Stimulated activated naive CD8-positive, alpha-beta T cell treated with anti-CD3 and anti-CD28 coated beads, Interleukin-15, amount 100 ng/mL, for 72 hours (primary cell): ENCODE measurements at places on chromosomes 12 and 14.

GRCh38 chr14:96573473-96574100, 71.4 kb downstream of the PAPOLA start:
- DNase-seq, result no peak

GRCh38 chr14:34843011-34843554, 32.1 kb downstream of the BAZ1A start:
- peak; percentile 26 for DNase-seq

DNA sequence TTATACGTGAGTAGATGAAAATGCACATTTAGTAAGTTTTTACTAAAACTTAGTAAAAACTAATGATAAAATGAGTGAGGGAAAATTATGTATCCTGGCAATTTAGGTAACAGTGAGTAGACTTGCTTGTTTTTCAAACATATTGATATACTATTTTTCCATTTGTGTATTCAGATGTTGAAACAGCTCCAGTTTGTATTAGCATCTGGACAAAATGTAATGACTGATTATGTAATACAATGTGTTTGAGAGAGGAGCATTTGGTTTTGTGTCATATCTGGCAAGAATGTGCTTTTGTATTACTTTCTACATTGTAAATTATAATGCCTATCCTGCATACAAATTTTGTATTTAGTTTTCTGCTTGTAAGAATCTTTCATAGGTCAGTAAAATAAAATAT, 5.6 kb downstream of the CNOT2 start:
- DNase-seq, result no peak

- no peak for DNase-seq
Measured at GRCh38 chr12:43111608-43112007, 440.4 kb downstream of the ADAMTS20 start.

GRCh38 chr12:28130625-28131598, 59.3 kb upstream of the CCDC91 start:
- no peak for DNase-seq

GRCh38 chr12:92503029-92503931, 199.5 kb upstream of the PLEKHG7 start:
- peak; percentile 61 for DNase-seq

DNA sequence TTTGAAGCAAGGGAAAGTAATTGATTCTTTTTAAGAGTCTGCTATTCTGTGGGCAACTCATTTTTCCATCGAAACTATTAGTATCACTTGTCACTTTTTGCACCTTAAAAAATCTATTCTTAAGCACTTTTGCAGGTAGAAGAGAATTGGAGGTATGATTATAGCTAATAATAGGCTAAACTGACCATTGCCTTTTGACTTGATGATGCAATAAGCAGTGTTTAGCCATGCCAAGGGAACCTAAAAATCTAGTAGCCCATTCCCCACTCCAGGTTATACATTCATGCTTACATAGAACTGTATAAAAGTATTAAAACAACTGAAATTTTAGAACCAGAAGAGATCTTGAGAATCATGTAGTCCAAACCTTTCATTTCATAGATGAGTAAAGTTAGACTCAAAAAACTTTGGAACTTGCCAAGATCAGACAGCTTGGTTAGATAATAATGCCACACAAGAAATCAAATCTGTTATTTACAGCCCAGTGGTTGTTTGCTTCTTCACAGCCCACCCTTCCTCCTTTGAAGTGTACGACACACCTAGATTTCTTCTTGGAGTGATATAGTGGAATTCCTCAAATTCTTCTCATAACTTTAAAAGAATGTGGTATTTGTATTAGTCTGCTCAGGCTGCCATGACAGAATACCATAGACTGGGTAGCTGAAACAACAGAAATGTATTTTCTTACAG, 21.7 kb upstream of the GARIN2 start:
- DNase-seq, result no peak

GRCh38 chr12:48883305-48884161, 17.9 kb upstream of the RND1 start:
- no peak for DNase-seq

DNA sequence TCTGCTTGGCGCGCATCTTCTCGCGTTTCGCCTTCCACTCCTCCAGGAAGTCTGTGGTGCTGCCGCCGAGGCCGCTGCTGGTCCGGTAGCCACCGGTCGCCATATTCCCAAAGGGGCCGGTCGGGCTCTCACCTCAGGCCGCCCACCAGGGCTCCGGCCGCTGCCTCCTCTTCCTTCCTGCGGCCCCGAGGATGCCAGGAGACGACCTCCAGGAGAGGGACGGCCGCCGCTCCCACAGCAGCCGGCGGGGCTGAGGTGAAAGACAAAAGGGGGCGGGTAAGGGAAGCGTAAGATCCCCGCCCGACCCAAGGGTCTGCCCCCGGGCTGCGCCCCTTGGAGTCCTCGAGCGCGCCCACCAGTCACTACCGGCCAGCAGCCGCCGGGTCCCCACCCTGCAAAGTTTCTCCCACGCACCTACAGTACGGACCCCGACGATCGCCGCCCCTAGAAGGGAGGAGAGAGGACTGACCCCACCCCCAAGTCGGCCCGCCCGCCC, 574 bp downstream of the PAWR start:
- peak; percentile 15 for DNase-seq

GRCh38 chr14:21860172-21860571, 186.6 kb upstream of the OR4E1 start:
- DNase-seq, result peak; percentile 32

- no peak for DNase-seq
Measured at GRCh38 chr12:81809113-81809777, 50.1 kb upstream of the PPFIA2 start.

DNA sequence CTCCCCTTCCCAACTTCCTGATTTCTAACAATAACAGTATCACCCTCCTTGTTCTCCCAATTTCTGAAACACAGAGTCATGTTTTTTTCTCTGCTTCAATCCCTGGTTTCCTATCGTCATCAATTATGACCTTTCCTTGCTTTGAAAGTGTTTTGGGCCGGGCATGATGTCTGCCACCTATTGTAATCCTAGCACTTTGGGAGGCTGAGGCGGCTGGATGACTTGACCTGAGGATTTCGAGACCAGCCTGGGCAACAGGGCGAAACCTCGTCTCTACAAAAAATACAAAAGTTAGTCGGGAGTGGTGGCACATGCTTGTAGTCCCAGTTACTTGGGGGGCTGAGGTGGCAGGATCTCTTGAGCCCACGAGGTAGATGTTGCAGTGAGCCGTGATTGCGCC, 12.6 kb upstream of the GPR162 start:
- DNase-seq, result no peak

DNA sequence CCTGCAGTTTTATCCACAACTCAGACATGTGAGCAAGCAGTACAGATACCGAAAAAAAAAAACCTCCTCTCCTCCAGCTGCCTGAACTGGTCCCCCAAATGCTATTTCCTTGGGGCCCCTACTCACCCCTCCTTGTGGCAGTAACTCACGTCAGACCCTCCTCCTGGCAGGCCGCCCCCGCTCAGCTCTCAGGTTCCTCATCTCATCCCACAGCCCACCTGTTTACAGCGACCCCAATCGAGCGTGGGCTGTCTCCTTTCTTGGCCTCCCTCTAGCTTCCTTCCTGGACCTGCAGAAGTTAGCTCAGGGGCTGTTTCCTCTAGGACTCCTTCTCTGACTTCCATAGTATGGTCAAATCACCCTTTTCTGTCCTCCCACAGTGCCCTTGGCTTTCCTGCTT, 455.3 kb downstream of the BCL11B start:
- peak; percentile 13 for DNase-seq

GRCh38 chr12:129193263-129193871, 340.1 kb downstream of the GLT1D1 start:
- no peak for DNase-seq

DNA sequence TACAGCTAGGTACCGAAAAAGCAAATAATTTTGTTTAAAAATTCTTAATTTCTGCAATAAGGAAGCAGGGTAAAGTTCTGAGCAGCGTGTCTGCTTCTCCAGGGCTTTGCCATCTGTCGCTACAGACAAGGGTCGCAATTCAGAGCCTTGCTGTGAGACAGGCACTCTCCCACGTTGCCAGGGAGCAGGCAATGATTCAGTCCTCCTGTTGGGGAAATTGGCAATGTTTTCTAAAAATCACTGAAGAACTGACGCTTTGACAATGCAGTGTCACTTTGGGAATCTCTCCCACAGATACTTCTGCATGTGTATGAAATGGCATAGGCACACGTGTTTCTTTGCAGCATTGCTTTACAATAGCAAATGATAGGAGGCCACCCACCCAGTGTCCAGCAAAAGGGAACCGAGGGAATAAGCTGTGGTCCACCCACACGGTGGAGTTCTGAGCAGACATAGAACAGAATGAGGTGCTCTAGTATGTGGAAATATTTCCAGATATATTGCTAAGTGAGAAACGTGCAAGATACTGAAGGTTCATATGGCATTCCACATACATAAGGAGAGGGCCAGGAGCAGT, 16.0 kb upstream of the HIP1R start:
- DNase-seq, result no peak

DNA sequence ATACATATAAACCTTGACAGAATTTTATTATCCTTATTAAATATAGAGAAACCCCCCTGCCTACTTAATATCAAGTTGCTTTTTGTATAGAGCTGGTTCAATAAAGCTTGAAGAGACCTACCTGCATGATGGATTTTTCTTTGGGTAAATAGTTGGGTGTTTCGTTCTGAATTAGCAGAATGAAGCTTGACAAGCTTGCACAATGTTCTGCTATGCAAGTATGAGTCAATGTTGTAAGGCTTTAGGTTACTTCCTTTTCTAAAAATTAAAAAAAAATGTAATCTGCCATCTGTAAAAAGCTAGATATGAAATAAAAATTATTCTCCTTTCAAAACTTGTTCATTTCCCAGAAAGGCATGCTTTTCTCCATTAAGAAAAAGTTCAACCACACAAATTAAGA, 1662.6 kb upstream of the SEL1L start:
- DNase-seq, result no peak

DNA sequence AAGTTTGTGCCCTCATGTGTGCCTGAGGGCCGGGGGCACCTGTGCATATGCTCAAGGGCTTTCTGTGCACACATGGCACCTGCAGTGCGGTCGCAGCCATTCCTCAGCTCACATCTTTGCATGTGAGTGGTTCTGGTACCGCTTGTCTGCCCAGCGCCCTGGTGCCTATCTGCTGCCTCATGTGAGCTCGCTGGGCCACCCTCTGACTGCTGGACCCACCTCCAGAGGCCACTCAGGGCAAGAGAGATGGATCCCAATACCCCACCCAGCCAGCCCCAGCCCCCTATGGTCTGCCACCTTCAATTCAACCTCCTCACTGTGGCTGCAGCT, 5.4 kb upstream of the AMN start:
- DNase-seq, result no peak

DNA sequence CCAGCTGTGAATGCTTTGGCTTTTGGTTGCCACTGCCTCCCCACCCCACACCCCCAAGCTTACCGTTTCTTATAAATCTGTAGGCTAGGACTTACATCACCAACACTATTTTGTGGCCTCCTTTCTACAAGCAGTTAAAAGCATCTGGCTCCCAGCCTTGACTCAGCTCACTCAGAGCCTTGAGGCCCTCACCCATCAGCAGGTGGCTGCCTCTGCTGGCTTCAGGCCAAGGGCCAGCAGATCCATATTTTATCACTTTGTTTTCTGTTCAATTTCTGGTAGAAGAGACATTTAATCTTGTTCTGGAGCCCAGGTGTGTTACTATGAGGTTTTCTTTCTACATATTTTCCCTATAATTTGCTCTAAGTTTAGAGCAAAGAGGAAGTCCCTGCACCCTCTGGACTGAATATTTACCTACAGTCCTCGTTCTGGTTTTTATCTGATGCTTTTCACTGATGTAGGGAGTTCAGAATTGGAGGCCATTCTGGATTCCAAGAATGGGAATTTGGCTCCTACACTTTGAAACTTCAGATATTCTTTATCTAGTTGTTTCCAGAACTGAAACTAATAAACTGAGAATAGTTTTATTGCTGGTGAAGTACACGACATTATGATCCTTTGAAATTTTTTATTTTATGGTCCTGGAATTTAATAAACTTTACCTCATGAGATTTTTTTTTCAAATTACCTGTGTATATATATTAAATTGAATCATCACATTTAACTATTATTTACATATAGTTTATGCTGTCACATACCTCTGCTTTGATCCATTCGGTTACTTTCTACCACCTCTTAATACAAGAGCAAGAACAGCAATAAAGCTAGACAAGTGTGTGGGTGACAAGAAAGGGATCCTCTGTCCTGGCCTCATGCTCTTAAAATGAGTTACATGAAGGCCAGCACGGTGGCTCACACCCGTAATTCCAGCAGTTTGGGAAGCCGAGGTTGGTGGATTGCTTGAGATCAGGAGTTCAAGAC, 22.2 kb downstream of the PLBD1 start:
- DNase-seq, result no peak

GRCh38 chr14:25929881-25930615, 667.8 kb downstream of the NOVA1 start:
- no peak for DNase-seq

DNA sequence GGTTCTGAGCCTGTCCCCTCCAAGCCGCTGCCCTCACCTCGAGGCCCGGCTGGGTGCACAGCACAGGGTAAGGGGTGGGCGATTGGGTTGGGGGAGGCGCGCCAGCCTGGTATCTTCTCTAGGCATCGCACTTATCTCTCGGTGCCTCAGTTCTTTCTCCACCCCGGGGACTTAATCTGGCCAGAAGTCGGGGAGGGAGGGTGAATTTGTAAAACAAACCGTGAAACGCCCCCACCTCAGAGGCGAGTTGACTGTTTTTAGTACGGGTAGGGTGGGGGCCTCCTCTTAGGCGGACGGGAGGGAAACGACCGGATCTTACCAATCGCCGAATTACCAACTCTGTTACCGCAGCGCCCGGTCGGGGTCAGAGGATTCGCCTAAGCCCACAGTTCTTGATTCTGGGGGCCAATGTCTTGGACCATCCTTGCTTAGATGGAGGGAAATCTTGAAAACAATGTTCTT, 1.4 kb upstream of the TBX3 start:
- DNase-seq, result no peak

DNA sequence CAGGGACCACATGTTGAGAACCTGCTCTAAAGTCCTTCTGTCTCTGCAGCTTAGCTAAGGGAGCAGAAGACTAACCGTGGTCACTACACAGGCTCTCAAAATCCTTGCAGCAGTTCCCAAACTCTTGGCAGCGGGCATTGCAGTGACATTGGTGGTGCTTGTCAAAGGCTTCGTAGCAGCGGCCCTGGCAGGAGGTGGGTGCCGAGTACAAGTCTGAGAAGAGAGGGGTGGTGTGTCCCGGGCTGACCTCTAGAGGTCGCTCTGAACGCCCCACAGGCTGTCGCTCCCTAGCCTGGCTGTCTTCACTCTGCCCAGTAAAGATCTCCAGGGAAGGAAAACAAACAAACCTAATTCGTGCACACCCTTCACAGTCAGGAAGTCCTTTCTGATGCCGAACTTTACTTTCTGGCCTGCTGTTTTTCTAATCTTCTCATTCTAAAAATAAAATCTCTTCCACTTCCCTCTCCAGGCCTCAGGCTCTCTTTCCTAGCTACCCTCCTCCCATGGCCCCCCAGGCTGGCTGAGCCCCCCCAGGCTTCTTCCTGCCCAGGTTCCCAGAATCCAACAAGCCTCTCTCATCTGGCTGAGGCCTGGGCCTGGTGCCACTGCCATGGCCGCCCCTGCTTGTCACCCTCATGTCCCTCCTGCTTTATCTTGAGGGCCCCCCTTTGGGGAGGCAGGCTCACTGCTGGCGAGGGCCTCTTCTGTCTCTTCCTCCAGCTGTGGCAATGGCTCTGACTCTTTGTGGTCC, 7.7 kb downstream of the ENDOU start:
- peak; percentile 58 for DNase-seq

- DNase-seq, result no peak
Measured at GRCh38 chr12:105805730-105806399, 332.9 kb downstream of the NUAK1 start.
